HCT116 (cell line): ENCODE measurements at places on chromosomes 2 and 18.

DNA sequence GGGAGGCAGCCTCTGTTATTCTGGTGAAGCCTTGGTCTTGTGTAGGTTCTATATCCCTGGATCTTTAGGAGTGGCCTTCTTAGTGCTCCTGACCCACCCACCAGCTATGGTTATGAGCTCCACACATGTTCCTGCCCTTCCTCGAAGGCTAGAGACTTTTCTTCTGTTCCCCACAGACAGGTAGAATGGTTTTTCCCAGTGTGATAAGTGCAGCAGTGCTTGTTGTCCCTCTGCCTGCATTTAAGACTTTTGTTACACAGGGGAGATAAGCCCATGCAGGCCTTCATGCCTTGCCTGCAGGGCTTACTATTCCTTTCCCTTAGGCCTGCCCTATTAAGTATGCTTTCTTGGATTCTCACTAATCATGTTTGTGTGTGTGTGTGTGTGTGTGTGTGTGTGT lies 48.4 kb upstream of the DSC1 start:
- DNase-seq: no peak

DNA sequence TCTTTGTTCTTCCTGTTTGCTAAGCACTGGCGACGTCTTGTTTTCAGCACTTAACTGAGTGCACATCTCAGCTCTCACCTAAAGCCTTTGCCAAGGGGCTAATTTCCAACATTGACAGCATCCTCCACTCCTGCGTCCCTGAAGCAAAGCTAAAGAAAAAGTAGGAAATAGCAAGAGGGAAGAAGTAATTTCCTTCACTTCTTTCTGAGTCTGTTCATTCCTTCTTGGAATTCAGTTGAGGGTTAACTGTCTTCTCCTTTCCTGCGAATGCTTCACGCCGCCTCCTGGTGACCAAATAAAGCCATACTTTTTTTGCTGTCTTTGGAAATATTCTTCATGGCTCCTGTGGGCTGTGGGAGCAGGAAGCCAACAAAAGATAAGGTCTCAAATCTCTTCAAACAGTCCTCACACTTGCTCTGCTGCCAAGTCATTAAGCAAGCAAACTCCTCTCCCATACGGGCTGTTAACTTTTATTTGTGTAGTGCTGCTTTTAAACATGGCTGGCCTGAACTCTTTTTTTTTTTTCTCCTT lies 100.9 kb downstream of the DPP10 start:
- DNase-seq: no peak

- DNase-seq: no peak
Observed at GRCh38 chr18:5630057-5630899, 86.5 kb upstream of the EPB41L3 start.

DNA sequence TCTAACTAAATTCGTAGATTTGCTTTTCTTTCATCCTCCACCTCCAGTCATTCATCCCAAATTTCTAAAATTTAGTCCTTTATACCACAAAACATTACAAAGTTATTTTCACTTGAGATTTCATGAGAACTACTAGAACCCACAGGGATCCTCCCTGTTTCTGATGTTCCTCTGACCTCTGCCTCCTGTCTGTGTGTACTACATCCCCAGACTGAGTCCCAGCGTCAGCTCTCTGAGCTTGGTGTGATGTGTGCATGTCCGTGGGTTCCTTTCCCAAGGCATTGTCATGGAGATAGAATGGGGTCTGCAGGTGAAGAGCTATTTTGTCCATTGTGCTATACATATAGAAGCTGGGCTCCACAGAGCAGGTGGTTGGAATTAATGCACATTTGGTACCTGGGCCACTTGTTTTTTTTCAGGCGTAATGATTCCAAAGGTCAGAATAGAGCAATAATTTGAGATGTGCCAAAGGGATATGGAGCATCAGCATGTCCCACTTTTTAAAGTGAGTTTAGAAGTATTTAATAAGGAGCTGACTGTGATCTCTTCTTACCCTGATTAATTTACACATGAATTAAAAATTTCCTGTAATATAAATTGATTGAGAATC lies 151.2 kb upstream of the BOD1L2 start:
- DNase-seq: no peak

GRCh38 chr2:116952254-116952653 lies 862.2 kb upstream of the DDX18 start:
- DNase-seq: no peak

DNA sequence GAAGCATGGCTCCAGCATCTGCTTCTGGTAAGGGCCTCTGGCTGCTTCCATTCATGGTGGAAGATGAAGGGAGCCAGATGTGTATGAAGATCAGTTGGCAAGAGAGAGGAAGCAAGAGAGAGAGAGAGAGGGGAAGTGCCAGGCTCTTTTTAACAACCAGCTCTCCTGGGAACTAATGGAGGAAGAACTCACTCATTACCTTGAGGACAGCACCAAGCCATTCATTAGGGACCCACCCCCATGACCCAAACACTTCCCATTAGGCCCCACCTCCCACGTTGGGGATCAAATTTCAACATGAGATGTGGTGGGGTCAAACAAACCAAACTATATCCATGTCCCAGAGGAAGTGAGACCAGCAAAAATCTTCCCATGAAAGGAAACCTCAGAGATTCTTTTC lies 124.8 kb upstream of the SIX2 start:
- DNase-seq: no peak

GRCh38 chr2:204051476-204051875 lies 114.9 kb downstream of the ICOS start:
- DNase-seq: peak; percentile 15

DNA sequence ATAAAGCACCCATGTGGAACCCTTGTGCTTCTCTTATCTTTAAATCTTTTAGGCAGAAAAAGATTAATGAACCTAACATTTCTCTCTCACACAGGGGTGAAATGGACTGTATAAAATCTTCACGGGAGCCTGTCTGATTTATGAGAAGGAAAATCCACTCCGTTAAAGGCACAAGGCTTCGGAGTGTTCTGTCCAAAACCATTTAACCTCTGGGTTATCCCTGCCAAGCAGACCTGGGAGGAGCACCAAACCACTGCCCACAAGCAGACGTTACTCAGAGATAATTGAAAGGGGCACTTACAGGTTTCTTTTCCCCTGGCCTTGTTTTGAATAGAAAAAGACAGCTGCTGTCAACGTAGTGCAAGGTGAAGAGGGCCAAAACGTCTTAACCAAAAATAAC lies 184.4 kb upstream of the DOK6 start:
- DNase-seq: no peak

- no peak for DNase-seq
Observed at GRCh38 chr2:231193216-231193615, 5.2 kb upstream of the ARMC9 start.

DNA sequence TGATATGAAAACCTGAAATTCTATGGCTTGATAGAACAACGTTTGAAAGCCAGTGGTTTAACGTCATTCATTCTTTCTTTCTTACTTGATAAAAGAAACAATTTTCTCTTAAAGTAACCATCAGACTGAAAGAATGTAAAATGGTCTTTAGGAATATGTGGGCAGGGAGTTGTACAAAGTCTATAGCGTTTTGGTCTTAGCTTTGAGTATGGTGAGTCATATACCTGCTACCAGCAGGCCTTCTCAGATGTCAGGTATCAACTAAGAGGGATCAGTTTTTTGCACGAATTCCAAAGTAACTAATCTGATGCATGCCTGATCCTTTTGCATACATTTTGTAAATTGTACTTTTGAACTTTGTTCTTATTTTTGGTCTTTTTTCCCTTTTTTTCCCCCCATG lies 101.5 kb upstream of the DSEL start:
- no peak for DNase-seq

DNA sequence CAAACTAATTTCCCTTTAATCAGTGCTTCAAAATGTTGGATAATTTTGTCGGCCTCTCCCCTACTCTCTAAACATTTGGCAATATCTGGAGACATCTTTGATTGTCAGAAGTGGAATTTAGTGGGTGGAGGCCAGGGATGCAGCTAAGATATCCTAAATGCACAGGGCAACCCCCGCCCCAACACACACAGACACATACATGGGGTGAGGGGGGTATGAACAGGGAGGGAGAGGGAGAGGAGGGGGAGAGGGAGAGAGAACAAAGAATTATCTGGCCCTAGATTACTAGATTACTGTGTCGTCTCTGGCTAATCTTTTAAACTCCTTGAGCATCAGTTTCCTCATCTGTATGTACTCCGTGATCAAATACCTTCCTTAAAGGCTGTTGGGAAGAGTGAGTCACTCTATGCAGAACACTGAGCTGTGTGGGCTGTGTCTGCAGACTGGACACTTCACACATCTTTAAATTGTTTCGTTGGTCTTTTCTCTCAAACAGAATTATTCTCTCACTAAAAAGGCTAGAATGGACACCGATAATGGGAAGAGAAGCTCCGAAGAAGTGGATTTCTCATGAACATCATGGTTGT lies 2.9 kb downstream of the RNF149 start:
- no peak for DNase-seq

GRCh38 chr2:203252818-203253217 lies 14.0 kb downstream of the CYP20A1 start:
- no peak for DNase-seq

GRCh38 chr2:197308996-197309690 lies 1.4 kb downstream of the ANKRD44 start:
- DNase-seq: no peak

DNA sequence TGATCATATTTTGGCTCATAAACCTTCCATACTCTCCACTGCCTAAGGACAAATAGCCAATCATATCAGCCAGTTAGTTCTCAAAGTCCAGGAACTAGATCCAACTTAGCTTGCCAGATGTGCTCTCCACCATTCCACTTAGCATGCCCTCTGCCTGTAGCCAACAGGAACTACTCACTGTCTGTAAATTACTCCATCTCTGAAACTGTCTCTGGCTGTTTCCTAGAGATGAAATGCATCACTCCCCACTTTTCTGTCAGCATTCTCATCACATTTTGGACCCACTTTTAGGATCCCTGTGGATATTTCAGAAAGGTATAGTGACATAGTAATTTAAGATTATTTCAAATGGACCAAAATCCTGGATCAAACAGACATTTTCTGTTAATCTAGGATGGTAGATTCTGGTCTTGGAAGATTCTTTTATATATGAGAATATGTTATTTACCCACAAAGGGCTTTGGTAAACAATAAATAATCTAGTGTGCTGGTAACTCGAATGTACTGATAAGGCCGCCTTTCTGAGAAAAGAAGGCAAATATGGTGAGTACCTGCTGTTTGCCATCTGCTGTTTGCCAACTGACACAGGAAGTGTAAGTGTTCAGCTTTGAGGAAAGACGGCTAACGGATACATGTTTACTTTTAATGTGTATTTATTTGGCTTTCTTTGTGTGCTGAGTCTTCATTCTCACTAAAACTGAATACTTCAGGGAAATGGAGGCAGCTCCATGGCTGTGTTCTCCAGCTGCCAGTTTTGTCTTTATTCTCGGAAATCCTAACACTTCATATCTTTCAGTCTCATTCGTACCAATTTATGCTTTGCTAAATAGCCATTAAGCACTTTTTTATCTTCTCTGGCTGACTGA lies 79.5 kb downstream of the EVA1A start:
- DNase-seq: peak; percentile 10

DNA sequence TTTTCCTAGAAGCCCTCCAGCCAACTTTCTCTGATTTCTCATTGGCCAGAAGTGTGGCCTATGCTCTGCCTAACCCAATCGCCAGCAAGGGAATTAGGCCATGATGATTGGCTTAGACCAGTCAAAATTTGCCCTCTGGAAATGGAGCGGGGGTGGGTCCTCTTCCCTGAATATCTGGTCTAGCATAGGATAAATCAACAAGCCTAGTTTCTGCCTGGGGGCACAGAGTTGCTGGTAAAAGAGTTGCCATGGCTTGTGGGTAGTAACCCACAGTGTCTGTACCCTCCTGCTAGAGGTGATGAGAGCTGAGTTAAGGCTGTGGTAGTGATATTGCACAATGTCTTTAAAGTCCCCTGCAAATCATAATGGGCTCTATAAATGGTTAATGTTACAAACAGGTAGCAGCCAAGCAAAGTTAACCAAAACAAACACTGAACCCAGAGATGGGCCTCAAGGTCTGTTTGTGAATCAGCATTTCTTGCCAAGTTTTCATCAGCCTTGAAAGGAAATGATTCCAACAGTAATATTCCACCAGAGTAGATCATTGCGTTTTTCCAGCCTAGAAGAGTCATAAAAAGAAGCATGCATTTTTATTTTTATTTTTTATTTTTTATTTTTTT lies 19.3 kb downstream of the GALM start:
- no peak for DNase-seq

GRCh38 chr2:111030945-111031344 lies 89.8 kb upstream of the BCL2L11 start:
- no peak for DNase-seq

- DNase-seq: peak; percentile 34
Observed at GRCh38 chr2:69946351-69947324, 14.8 kb downstream of the ASPRV1 start.

DNA sequence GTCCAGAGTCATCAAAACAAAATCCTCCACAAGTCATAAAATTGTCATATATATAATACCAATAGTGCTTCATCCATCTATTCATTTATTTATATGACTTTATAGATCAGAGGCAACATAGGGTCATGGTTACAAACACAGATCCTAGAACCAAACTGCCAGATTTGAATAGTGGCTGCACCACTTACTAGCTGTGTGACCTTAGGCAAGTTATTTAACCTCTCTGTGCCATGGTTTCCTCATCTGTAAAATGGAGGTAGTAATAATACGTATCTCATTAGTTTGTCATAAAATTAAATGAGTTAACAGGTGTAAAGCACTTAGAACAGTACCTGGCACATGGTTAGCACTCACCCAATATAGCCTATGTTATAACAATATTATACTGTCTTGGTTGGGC lies 58.9 kb upstream of the BZW1 start:
- no peak for DNase-seq

DNA sequence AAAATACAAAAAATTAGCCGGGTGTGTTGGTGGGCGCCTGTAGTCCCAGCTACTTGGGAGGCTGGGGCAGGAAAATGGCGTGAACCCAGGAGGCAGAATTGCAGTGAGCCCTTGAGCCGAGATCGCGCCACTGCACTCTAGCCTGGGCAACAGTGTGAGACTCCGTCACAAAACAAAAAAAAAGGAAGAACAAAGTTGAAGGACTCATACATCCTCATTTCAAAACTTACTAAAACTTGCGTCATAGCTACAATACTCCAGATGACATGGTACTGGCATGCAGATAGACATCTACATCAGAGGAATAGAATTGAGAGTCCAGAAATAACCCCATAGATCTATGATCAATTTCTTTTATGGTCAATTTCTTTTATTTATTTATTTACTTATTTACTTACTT lies 13.6 kb upstream of the CYP27C1 start:
- no peak for DNase-seq

DNA sequence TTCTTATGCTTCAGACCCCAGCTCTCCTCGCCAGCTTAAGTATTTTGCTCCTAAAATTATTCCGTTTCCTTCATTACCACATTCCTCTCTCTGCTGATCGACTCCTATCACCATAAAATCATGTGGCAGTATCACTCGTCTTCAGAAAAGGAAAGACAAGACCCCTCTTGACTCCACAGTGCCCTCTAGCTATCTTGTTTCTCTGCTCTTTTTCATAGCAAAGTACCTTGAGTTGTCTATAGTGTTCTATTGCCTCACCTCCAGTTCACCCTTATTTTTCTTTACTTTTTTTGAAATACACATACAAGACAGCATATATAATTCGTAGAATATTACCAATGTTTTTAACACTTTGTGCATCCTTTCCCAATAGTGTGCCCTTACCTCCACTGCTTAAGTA lies 273.2 kb upstream of the SIX3 start:
- DNase-seq: peak; percentile 2
